ENCODE measurements at places on chromosomes 11 and 22. TPM values are rescaled to one million over a fixed set of nuclear protein-coding genes. Genes with fewer than 3 reads are reported as not detected.
A peak's percentile ranks its signal among the peaks of the same experiment; 100 is the strongest.

The TCN1 gene
- not detected for total RNA-seq

DNA sequence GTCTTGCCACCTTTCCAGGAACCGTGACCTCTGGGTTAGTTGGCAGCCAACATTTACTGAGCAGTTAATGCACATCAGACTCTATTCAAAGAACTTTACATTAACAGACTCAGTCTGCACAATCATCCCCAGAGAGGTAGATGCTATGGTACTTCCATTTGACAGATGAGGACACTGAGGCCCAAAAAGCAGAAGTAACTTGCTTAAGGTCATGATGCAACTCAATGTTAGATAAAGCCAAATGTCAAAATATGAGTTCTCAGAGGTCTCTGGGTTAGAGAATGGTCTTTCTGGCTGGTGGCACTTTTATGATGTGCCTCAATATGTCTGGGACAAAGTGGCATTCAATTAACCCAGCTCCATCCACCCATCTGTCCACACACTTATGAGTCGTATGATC lies 450.0 kb downstream of the MIAT start:
- H3K4me3 ChIP-seq, result no peak overlapping the region
- no peak overlapping the region for H3K27ac ChIP-seq
- peaks cover 13% of the 10 kb centered on the region for H3K4me1 ChIP-seq

- H3K27me3 ChIP-seq, result no peaks in the 10 kb centered on the region
- peaks cover 7% of the 10 kb centered on the region for H3K4me1 ChIP-seq
- no peak for DNase-seq
- no peaks in the 10 kb centered on the region for H3K36me3 ChIP-seq
Measured at GRCh38 chr22:27488456-27489177, 312.9 kb downstream of the MN1 start.

- no peaks in the 10 kb centered on the region for H3K4me1 ChIP-seq
- H3K27me3 ChIP-seq, result no peaks in the 10 kb centered on the region
Measured at GRCh38 chr11:133810766-133811165, 34.5 kb downstream of the SPATA19 start.

DNA sequence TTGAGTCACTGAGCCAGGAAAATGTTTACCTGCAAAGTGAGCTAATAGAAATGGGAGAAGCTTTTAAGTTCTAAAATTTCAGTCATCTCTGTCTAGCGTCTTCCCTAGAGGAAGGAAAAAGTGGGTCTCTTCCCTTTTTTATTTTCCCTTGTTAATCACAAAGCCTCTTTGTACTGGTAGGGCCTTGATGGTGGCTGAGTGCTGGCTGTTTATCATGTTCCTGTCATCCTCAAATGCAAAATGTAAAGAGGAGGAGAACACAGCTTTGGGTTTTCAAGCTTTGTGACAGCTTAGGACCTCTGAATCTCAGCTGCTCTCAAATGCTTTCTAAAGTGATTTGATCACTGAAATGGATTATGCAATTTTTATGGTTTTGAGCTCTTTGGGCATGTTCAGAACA lies 222.0 kb downstream of the TMEM135 start:
- peak; percentile 28 for DNase-seq
- H3K36me3 ChIP-seq, result no peaks in the 10 kb centered on the region
- H3K27ac ChIP-seq, result peak overlapping the region; percentile 55
- H3K27me3 ChIP-seq, result no peaks in the 10 kb centered on the region
